ENCODE measurements at places on chromosomes 16 and 17.

DNA sequence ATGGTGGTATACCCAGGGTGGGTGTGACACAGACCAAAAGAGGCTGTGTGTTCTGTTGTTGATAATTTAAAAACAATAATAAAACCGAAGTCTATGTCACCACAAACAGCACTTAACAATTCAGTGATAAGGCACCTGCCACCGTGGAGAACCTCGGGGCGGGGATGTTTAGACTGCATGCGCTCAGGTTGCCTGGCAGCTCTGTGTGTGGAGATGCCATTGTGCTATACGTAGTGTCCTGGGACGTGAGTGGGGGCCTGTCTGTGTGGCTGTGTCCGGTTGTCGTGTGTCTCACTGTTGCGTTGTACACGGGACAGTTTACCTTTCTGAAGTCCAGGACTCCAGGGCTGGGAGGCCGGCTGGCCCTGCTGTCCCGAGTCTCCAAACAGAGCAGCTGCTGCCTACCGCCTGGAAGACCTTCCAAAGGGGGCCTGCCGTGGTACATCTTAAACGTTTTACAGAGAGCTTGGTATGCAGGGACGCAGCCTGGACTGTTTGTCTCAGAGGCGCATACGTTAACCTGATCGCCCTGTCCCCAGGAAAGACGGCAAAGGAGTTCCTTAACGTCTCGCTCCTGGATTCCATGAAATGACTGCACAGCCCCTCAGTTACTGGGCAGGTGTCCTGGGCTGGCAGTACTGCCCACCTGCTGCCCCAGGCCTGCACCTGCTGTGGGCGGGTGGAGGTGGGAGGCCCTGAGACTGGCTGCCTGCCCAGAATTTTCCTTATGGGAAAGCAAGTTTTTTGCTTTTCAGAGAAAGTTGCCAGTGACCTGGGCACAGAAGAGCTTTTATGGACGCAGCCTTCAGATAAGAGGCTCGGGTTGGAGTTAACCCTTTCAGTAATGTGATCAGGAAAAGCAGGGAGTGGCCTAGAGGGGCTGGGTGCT, 19.0 kb downstream of the SPIRE2 start:
- DNase-seq, result no peak

- no peak for DNase-seq
Measured at GRCh38 chr17:67369676-67370075, 3.3 kb upstream of the PSMD12 start.

- no peak for DNase-seq
Measured at GRCh38 chr17:29575511-29576213, 7.2 kb downstream of the TP53I13 start.

- DNase-seq, result no peak
Measured at GRCh38 chr17:41638941-41639340, 14.6 kb upstream of the KRT17 start.

- DNase-seq, result no peak
Measured at GRCh38 chr17:56793531-56793930, 40.2 kb downstream of the C17orf67 start.

DNA sequence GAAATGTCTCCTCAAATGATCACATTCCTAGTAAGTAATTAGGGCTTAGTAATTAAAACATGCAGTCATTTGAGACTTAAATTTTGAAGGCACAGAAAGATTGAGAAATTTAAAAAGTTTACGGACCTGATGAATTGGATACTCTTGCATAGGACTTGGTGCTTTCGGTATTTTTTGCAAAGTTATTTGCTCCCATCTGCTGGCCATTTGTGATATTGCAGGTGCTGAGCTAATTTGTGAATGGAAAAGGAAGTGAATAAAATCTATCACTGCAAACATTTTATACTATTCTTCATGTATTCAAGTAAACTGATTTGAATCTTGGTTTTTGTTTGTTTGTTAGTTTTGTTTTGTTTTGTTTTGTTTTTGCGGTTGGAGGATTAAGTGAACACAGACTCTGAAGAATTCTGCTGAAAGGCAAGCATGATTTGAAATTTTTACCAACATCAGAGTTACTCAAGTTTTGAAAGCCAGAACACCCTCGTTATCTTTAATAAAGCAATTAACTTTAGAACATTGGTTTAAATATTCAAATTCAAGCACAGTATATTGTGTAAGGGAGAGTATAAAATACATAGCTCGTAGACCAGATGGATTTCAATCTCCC, 689.5 kb upstream of the RBFOX1 start:
- DNase-seq, result peak; percentile 4

GRCh38 chr16:81586977-81587625, 142.5 kb downstream of the CMIP start:
- no peak for DNase-seq

DNA sequence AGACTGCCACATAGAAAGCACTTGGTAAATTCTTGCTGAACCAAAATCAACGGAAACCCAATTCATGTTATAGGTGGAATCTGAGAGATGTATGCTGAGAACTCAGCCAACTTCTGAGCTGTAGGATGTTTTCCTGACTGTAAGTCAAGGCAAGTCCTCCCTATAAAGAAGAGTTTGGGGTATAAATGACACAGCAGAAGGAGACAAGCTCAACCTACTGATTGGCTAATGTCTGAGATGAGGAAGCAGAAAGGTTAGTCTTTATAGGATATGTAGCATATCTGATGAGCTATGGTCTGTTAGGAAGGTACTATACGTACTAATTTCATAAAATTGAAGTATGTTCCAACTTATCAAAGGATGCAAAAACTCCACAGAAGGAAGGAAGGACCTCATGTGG, 99.5 kb downstream of the XYLT1 start:
- no peak for DNase-seq

GRCh38 chr17:5870231-5870953, 199.8 kb upstream of the WSCD1 start:
- no peak for DNase-seq

DNA sequence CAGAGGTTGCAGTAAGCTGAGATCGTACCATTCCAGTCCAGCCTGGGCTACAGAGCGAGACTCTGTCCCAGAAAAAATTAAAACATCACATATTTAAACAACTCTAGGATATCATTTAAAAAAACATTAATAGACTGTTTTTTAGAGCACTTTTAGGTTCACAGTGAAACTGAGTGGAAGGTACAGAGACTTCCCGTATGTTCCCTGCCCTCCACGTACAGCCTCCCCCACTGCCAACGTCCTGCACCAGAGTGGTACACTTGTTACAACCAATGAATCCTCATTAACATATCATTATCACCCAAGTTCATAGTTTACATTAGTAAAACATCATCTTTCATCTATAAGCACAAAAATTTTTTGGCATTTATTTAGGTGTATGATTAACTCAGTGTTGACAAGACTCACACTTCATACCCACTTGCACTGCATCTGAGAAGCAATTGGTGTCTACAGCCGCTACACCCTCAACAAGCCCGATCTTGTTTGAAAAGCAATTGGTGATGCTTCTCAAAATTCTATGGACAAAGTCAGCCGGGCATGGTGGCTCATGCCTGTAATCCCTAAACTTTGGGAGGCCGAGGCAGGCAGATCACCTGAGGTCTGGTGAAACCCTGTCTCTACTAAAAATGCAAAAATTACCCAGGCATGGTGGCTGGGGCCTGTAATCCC, 39.9 kb upstream of the STH start:
- DNase-seq, result no peak
